ENCODE measurements at places on chromosomes 12 and 14.

DNA sequence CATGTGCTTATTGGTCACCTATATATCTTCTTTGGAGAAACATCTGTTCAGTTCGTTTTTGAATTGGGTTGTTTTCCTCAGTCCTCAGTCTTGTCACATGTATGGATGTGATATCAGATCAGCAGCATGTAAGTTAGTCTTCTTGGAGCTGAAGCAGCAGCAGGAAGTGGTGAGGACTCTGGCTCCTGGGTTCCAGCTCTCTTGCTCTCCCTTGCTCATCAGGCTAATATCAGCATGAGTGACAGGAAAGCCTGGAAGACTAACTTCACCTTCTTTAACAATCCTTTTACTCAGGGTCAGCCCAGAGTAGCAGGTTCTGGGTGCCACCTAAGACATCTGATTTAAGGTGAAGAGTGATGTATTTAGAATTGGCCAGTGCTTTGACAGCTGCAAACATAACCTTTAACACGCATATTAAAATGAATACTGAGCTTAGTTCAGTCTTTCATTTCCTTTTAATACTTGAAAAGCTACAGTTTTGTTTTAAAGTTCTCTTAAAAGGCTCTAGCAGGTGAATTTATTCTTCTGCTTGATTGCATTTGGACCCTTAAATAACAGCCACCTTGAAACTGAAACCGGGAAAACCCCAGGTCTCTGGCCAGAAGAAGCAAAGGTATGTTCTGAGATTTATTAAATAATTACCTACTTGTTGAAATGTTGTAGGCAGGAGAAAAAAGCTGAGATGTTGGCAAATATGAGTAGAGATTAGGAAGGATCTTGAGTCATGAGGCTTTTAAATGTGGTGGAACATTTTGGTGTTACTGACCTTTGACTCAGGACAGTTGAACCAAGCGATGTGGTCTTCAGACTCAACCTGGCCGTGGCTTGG lies 54.3 kb downstream of the DRAM1 start:
- no peak for DNase-seq

DNA sequence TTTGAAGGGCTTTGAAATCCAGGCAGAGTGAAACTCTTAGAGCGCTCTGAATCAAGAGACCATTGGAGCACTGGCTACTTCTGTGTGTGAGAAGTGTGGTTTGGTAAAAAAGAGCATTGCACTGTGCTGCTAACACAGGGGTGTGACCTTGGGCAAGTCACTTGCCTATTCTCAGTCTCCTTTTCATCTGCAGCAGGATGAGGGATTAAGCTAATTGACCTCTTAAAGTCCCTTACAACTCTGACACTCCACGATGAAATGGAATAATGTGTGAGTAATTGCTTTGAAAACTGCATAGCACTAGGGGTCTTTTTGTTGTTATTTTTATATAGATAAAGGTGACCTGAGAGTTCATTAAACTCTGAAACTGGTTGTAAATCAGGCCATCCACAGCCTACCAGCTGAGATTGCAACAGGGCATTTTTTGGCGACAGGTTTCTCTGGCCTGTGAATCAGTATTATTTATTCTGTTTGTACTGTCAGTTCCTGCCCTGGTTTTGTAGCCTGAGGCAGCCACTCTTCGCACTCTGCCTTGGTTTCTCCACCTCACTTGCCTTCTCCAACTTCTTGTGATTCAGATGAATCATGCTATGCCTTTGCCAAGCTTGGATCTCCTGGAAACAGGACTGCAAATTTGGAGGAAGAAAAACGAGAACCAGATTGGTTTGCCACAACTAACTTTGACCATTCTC lies 159.9 kb upstream of the PARP11 start:
- DNase-seq, result no peak

- DNase-seq, result no peak
Observed at GRCh38 chr12:7058163-7058845, 2.2 kb upstream of the C1S start.

DNA sequence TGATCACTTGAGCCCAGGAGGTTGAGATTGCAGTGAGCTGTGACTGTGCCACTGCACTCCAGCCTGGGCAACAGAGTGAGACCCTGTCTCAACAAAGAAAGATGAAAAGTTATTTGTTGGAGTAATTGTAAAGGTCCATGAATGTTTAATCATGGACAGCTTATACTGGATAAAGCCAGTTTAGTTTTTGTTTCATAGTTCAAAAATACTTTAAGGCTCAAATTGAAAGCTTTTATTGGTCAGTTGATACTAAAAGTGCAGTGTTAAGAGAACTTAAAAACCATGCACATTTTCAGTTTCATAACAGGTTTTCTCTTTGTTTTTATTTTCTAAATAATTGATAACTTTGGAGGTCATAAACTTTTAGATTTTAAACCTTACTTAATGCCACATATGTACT lies 108.4 kb downstream of the MON2 start:
- DNase-seq, result no peak

DNA sequence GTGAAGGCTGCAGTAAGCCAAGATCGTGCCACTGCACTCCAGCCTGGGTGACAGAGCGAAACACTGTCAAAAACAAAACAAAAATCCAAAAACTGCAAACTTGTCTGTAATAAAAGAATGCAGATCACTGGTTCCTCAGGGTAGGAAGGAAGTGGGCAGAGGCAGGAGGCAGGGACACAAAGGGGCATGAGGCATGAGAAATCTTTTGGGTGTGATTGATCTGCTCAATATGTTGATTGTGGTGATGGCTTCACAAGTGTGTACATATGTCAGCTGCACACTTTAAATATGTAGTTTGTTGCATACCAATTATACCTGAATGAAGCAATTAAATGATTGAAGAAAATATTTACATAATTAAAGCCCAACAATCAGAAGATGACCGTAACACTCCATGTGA lies 117.6 kb downstream of the CMAS start:
- no peak for DNase-seq

- DNase-seq, result no peak
Observed at GRCh38 chr12:127677537-127678131, 589.3 kb upstream of the TMEM132C start.

GRCh38 chr12:49309386-49309785 lies 13.7 kb upstream of the TROAP start:
- no peak for DNase-seq

DNA sequence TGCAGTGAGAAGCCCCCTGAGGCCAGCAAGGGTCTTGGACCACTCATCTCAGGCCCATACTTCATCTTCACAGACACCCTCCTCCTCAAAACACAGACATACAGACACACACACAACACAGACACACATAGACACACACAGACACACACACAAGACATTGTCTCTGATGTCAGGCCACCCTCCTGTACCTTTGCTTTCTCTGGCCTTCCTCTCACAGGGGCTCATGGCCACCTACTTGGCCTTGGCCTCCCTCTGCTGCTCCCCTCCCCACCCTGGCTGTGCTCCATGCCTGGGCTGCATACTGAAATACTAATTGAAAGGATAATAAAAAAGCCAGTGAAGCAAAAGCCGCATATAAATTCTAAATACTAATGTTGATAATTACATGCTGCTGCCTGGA lies 1.6 kb upstream of the SYNDIG1L start:
- no peak for DNase-seq

- DNase-seq, result no peak
Observed at GRCh38 chr14:104115691-104116287, 22.6 kb upstream of the KIF26A start.

DNA sequence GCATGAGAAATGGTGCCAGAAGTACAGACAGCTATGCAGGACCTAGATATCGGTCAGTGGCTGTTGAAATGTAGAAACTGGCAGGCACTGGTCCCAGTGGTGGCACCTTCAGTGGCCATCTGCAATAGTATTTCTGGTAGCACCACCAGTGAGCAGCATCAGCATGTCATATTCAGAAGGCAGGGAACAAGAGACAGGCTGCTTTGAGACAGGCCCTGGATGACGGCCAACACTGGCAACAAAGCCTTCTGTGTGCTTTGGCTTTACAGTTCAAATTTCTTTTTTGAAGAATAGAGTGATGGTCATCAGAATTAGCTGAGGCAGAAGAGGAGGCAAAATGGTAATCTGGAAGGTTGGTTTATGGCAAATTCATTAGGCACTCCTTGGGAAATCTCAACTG lies 273.4 kb upstream of the SLC16A7 start:
- DNase-seq, result no peak

GRCh38 chr12:128796439-128797118 lies 27.2 kb downstream of the SLC15A4 start:
- no peak for DNase-seq

GRCh38 chr14:103728141-103728540 lies 12.5 kb downstream of the ZFYVE21 start:
- DNase-seq, result no peak

DNA sequence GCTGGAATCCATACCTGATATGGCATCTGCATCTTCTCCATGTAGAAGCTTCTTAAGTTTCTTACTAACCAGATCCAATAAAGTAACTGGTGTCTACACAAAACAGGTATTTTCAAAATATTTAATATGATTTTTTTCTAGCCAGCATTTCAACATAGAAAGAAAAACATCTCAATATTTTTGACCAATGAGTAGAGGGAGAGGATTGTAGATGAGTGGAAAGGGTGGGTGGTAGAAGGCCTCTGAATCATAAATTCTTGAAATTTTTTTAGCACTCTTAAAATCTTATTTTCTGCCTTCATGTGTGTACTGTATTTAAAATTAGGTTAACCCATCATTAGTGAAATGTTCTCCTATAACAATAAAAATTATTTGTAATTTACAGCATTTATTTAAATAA lies 18.0 kb downstream of the DEPDC4 start:
- DNase-seq, result no peak

DNA sequence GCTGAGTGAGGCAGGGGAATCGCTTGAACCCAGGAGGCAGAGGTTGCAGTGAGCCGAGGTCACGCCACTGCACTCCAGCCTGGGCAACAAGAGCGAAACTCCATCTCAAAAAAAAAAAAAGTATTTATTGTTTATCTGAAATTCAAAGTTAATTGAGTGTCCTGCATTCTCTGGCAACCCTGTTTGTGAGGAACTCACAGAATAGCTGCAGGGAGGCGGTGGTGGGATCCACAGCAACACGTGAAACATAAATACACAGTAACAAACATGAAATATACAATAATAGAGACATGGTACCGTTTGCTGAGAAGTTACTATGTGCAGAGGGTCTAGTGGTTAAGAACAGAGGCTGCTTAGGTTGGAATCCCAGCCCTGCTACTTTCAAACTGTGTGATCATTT lies 43.7 kb upstream of the RFLNA start:
- DNase-seq, result no peak

DNA sequence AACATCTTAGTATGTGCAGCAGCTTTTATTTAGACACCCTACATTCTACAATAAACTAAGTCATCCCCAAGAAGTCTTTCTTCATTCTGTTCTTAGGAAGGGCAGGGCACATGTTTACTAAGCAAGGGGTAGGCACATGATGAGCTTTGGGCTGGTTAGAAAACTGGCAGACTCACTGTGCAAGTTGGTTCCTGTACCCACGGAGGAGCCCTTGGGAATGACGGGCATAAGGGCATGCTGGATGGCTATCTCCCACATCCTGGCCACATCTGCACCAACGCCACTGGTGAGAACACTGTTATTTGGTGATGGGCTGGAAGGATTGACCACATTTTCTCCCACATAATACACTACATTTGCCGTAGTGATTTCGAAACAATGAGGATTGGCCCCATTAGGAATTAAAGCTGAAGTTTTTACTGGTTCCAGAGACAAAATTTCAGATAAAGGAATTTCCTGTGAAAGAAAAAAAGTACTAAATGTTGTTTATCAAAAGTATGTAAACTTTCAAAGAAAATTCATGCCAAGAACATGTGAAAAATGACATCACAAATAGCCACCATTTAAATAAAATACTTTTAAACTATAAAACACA lies 297.0 kb downstream of the PRKD1 start:
- DNase-seq, result no peak

- peak; percentile 28 for DNase-seq
Observed at GRCh38 chr12:71746974-71747611, 7.6 kb upstream of the RAB21 start.

GRCh38 chr14:94370524-94370910 lies 17.9 kb downstream of the SERPINA1 start:
- DNase-seq, result no peak

DNA sequence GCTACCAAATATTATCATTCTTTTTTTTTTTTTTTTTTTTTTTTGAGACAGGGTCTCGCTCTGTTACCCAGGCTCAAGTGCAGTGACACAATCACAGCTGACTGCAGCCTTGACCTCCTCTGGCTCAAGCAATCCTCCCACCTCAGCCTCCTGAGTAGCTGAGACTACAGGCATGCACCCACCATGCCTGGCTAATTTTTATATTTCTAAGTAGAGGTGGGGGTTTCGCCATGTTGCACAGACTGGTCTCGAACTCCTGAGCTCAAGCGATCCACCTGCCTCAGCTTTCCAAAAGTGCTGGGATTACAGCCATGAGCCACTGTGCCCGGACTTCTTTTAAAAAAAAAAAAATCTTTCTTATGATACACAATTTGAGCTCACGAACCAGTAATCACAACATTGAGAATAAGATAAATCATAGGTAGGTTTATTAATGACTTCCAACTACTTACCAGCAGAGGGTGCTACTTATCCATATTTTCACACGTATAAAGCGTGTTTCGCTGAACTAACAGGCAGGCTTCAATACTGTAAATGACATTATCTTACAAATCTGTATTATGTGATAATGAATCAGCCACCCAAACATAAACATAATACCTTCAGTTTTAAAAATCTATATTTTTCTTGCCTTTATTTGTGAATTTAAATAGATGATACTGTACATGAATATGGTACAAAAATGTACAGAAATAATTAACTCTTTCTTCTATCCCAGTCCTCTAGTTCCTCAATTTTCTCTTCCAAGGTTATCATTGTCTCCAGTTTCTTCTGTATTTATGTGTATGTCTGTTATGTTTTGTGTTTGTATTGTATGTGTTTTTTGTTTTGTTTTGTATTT lies 42.5 kb upstream of the BCAT1 start:
- DNase-seq, result no peak

GRCh38 chr14:56196274-56196673 lies 78.1 kb downstream of the PELI2 start:
- no peak for DNase-seq

- DNase-seq, result no peak
Observed at GRCh38 chr12:69985656-69986055, 160.6 kb downstream of the MYRFL start.

GRCh38 chr12:12079291-12079690 lies 8.6 kb downstream of the BCL2L14 start:
- DNase-seq, result no peak

DNA sequence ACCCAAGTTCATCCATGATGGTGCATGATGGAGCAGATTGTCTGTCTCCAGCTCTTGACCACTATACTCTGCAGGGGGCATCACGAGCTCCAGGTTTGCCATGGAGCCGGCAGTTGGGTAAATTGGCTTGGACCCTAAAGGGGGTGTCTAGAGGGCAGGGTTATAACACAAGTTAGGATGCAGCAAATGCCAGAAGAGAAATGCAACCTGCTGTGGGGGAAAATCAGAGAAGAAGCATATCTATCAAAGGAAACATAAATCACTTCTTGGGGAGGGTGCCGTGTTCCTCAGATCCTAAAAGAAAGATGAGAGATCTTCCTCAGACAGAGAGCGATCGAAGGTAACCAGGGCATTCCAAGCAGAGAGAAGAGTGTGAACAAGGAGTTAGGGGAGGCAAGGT lies 334.9 kb downstream of the C12orf75 start:
- no peak for DNase-seq

- no peak for DNase-seq
Observed at GRCh38 chr14:36751106-36751505, 89.4 kb downstream of the PAX9 start.

GRCh38 chr12:89909753-89910152 lies 201.1 kb upstream of the ATP2B1 start:
- DNase-seq, result no peak

Data from T-helper 17 cell (primary cell).